NCI-H526 (cell line): ENCODE measurements at places on chromosomes 4 and X.

DNA sequence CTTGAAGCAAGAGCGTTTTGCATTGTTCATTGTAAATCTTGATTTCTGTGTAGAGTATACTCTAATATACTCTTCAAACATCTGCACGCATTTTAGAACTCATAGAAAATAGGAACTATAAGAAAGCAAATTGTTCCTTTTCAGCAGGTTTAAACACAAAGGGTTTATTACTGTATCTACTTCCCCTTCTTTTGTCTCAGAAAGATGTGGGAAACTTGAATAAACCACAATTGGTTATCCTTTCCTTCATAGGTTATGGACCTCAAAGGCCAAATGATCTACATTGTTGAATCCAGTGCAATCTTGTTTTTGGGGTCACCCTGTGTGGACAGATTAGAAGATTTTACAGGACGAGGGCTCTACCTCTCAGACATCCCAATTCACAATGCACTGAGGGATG lies 46.0 kb upstream of the GUCY1B1 start:
- no peak for DNase-seq

DNA sequence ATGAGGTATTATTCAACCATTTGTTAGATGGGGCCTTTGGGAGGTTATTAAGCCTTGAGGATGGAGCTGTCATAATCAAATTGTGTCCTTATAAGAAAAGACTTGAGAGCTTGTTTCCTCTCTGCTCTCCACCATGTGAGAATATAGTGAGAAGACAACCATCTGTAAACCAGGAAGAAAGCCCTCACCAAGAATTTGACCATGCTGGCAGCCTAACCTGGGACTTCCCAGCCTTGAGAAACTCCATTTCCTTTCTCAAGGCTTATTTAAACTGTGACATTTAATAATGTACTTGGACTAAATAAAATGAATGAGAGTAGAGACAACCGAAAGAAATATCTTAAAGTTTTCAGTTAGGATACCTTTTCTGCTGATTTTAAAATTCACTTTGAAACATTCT lies 83.7 kb upstream of the GC start:
- no peak for DNase-seq

DNA sequence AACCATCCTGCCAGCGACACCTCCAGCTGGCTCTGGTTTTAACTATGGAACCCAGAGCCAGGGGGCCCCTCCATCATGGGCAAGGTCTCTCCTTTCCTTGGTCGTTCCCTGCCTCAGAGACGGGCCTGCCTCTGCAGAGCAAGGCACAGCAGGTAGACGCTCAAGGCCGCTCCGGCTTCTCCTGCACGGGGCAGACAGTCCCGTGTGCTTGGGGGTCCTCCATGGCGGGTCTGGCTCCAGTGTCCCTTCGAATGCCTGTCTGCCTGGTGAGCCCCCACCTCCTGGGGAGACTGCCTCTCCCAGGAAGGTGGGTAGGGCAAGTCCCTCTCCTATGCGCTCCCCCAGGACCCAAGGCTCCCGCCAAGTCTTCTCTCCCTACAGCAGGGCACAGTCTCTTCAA lies 71.5 kb downstream of the ACOX3 start:
- DNase-seq: no peak

GRCh38 chr4:165440415-165441158 lies 61.8 kb downstream of the CPE start:
- no peak for DNase-seq

GRCh38 chr4:186666252-186666651 lies 57.4 kb downstream of the FAT1 start:
- no peak for DNase-seq

- DNase-seq: no peak
These were observed 2390.9 kb downstream of the PCDH7 start for GRCh38 chr4:33111117-33111516.

DNA sequence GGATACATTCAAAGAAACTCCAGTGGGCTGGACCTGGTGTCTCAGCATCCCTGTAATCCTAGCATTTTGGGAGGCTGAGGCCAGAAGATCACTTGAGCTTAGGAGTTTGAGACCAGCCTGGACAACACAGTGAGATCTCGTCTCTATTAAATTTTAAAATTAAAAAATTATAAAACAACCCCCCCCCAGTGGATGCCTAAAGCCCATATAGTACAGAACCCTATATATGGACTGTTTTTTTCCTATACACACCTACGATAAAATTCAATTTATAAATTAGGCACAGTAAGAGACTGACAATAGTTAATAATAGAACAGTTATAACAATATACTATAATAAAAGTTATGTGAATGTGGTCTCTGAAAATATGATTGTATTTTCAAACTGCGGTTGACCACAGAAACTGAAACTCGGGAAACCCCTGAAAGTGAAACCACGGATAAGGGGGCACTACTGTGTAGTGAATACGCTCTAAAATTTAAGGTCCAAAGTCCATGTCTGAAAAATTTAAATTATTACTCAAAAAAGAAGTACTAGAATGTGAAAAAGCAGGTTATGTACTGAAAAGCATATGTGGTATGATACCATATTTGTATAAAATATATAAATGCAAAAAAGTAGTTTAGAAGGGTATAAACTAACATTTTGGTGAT lies 2.0 kb downstream of the SMIM14 start:
- DNase-seq: no peak

DNA sequence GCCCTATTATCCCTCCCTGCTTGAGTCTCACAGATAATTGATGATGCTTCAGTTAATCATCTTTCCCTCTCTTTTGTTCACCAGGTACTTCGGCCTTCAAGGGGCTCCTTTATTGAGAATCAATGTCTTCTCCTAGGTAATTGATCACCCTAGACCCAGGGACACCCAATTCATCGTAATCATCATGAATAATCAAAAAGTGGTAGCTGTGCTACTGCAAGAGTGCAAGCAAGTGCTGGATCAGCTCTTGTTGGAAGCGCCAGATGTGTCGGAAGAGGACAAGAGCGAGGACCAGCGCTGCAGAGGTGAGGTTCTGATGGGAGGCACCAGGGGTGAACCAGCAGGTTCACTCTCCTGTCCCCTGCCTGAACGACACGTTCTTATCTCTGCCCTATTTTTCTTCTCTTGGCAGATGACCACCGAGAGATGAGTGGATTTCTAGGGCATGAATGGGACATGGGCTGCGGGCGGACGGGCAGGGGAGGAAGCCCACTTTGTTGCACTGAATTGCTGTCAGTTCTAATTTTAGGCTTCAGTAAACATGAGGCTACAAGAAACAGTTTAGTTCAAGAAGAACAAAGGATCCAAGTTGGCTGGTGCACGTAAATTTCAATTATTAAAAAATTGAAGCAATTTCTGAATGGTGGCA lies 80.5 kb downstream of the ALPK1 start:
- DNase-seq: no peak

- peak; percentile 81 for DNase-seq
These were observed at the start of gene SPOCK3 for GRCh38 chr4:167234316-167234881. TSS of gene SPOCK3 (minus strand) at chr4:167234494.

- DNase-seq: peak; percentile 80
These were observed 167.9 kb downstream of the FBXW7 start for GRCh38 chr4:152368001-152368400.

DNA sequence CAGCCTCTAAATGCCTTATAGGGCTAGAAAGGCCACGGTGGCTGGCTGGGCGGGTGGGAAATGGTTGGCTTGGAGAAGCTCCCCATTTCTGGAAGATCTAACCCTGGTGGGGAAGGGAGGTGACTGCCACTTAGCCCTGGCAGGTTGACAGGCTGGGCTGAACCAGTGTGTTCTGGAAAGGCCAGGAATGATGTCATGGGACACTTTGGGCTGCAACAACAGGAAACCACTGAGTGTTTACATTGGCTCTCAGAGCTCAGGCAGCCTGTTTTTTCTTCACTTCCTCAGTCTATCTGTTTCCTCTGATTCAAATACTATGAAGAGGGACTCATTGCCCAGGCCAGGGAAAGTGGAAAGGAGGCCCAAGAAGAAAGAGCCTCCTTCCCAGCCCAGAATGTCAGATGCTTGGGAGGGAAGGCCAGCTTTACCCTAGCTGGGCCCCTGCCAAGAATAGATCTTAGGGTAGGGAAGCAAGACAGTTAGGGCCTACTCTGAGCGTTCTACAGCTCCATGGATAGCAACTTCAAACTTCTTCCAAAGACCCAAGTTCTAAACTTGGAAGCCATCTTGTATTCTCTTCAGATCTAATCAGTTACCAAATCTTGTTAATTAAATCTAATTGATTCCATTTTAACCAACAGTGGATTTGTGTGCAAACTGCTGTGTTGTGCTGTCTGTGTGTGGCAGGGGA lies 65.8 kb upstream of the MSN start:
- DNase-seq: no peak

DNA sequence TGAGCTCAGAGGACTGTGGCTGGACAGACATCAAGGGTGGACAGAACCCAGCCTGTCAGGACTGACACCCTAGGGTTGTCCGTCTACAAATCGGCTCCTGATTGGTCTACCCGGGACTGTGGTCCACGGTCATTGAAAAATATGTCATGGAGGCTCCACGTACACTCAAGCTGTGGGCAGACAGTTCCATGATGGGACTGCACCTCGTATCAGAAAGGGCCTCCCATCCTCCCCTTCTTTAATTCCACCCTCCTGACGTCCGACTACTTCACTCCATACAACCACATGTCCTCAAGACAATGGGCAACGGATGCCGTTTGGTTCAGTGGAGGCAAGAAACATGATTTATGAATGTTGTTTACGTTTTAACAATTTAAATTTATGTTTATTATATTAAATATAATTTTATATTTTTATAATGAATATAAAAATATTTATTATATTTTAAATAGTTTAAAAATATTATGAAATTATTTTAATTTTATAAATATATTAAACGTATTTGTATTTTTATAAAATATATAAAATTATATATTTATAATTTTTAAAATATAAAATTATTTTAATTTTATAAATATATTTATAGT lies 58.0 kb upstream of the SHOX start:
- DNase-seq: peak; percentile 14

DNA sequence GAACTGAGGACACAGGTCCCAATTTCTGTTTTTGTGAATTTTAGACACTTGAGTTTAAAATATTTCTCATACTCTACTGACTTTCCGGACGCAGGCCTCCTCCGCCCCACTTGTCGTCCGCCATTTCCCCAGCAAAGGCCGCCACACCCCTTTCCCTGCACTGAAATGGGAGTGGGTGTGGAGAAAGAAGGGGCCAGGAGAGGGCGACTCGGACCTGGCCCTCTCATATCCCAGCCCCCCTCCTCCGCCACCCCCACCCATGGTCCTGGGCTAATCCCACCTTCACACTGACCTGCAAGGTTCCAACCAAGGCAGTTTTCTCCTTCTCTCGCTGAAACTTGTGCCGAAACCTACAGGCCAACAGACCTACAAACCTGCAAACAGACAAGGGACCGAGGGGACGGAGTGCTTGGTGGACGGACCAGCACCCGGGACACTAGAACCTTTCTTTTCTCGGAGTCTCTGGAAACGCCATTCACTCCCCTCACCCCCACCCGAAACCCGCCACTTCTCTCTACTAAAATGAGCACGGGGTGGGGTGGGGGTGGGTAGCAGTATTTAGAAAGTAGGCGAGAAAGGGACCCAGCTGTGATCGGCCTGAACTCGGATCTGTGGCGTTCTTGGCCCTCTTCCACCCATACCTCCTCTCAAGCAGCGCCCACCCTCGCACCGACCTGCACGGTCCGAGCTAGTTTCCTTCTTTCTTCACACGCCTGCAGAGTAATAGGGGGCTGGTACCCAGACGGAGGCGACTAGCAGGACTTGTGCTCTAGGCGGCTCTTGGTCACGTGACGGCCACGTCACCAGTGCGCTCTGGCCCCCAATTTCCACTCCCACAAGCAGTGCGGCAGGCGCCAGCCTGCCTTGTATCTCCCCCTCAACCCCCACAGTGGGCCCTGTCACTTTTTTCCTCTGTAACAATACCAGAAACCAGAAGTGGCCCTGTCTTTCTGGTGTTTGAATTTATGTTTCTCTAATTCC lies at the start of gene ARMCX6:
Gene ARMCX6, minus strand, starts transcription at position 790 of the 981 bp plus-strand sequence. CDS start 1,380 bp downstream, outside the sequence.
- DNase-seq: peak; percentile 80

- DNase-seq: no peak
These were observed 305.1 kb upstream of the ANXA10 start for GRCh38 chr4:167787231-167787630.

GRCh38 chr4:76058302-76058701 lies 16.2 kb upstream of the ART3 start:
- DNase-seq: no peak

GRCh38 chrX:64843224-64843623 lies 133.0 kb downstream of the ZC4H2 start:
- no peak for DNase-seq

- no peak for DNase-seq
These were observed 62.5 kb upstream of the TMEM164 start for GRCh38 chrX:109940411-109940810.

DNA sequence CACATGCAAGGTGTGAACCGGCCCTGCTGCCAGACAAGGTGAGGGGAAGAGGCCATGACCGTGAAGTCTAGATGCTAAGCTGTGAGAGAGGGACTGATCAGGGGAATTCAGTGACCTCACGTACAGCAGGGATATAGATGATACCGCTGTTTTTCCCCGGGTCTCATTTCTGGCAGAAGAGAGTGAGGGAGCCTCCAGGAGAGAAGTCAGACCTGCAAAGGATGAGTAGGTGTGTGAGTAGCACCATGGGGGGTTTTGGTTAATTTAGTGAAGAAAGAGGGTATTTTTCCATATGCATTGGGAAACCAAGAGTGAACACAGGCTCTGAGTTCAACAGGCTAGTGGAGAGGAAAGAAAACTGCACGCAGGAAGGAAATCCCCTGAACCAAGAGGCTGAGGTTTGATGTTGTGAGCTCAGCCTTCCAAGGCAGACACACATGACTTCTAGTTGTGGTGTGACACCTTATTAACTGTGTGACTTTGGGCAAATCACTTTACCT lies 127.6 kb upstream of the GATB start:
- DNase-seq: no peak

GRCh38 chrX:3576886-3577501 lies 136.5 kb downstream of the PRKX start:
- no peak for DNase-seq

DNA sequence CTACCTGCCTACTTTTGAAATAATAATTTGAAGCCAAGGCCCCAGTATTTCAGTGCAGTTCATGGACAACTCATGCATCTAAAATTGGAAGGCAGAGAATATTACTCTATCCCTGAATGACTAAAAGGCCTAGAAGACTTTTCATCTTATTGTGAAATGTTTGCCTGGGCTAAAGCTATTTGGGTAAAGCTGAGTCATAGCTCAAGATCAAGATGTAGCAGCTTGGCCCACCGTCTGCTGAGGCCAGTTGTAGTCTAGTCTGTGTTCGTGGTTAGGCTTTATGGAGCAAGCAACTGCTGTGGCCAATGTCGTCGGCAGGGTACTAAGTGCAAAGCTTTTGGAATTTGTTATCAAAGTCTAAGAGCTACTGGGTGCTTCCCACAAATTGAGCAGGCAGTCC lies 929.1 kb downstream of the RAB28 start:
- DNase-seq: no peak

DNA sequence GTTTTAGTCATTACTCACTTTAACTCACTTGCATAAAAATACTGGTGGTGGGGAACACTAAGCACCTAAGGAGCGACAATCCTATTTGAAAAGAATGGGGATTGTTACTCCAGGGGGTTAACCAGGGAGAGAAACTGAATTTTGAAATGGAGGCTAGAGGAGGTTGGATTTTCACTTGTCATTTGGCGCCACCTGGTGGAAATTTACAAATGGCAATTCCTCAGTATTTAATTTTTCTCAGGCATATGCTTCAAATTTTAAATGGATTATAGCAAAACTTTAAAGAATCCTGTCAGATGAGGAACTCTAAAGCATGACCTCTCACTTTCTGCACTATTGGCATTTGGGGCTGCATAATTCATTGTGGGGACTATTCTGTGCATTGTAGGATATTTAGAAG lies 2.7 kb upstream of the GEMIN8 start:
- DNase-seq: peak; percentile 75
